Hematopoietic multipotent progenitor cell treated with erythropoietin and hydrocortisone succinate and interleukin-3 and kit ligand, for 17 days (in vitro differentiated cells): ENCODE measurements at places on chromosomes 5 and 9.

DNA sequence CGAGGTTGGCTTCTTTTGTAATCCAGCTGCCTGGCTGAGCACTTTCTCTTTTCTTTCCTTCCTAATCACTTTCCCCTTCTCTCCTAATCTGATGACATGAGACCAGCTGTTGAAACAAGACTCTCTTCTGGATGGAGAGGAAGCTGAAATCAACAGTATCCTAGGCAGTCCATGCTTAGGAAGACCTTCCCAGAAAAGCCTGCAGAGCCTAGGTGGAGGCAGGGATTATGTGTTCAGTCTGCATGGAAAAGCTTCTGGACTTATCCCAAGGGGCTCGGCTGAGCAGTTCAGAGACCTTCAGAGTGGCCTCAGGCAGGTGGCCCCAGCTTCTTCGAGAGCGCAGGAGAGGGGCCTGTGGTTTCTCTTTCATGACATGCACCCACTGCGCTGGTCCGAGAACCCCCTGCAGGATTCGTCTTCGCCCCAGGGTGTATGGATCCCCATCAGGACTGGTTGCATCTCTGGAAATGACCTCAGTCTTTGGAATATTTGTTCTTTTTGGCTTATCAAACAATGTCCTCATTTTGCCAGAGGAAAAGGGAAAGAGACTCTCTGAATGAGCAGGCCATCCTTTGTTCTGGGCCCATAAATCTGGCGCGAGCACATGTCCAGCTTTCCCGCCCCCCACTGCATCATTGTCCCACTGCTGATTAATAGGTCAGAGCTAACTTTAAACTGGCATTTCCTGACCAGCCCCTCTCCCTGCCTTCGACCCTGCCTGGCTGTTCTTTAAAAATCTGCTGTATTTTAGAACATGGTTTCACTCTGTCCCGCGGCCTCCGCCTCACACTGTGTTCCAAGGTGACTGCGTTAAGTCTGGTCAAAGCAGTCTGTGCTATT, 177.9 kb upstream of the KLF4 start:
- no peak for DNase-seq

- no peak for DNase-seq
Observed at GRCh38 chr5:41510176-41510831, at the start of gene PLCXD3. PLCXD3 (minus strand) TSS chr5:41510601; CDS start chr5:41510526, 75 bp downstream.

DNA sequence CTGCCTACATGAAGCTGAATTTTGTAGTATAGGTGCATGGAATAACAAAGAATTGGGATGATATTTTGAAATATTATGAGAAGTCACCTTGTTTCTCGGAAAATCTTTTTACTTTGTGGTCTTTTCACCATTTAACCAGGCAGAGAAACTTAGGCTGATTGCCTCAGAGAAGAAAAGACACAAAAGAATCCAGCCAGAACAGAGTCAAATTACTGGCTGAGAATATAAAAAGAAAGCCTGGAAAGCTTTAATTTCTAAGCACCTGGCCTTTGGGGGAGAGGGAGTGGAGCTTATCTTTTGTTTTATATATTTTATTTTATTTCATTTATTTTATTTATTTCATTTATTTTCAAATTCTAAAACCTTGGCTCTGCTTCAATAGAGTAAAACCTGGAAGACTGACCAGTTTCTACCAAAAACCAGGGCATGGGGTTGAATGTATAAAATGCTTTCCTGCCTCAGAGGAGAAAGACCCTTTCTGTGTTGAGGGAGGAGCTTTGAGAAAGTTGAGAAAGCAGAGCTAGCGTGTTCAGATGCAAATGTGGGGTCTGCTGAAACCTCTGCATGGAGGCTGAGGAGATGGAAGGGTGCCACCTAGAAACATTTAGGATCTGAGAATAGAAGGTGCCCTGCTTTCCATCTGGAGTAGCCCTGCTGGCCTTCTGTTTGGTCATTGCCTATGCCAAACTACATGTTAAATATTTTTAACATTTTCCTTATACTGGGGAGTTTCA, 81.6 kb downstream of the NREP start:
- no peak for DNase-seq

DNA sequence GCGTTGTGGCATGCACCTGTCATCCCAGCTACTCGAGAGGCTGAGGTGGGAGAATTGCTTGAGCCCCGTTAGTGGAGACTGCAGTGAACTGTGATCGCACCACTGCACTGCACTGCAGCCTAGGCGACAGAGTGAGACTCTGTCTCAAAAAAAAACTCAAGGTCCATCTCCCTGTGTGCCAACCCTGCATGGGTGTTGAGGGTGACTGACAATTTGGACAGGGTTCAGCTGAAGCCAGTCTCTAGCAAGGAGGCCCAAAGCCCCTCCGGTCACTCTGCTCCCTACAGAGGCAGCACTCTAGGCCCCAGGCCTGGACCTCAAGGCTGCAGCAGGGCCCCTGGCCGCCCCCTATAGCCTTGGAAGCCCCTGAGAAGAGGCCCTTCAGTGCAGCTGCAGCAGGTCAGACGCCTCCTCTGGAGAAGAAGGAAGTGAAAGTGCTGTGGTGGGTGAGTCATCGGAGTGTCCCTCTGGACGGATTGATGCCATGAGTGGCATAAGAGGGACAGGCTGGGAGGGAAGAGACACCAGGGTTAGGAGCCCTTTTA, 39.2 kb upstream of the NEK6 start:
- no peak for DNase-seq

DNA sequence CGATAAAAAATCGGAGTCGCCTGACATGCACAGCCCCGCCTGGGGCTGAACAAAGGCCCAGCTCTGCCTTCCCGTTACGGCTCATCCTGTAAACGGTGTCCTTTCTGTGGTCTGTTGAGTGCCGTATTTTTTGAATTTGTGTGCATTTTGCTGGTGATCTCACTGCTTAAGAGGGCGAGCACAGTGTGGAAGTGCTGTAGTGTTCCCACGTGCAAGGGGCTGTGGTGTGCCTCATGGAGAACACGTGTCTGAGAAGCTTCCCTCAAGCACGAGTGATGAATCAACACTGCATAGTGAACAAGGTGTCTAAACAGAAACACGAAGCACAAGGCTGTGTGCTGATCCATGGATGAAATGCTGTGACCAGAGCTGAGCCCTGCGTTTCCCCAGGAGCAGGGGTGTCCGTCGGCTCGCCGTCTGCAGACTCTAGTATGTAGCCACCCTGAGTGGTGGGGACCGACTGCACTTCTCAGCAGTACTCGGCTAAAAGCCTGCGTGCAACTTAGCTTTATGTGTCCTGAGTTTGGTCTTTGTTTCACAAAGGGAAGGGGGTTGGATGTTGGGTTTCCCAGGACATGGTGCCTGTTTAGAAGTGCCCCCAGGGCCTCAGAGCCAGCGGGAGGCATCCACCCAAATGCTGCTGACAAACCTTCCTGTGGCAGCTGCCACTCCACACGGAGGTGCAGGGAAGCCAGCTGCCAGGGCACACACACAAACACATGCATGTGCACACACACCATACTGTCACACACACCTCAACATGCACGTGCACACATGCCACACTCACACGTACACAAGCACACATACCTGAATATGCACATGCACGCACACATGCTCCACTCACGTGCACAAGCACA, 77.2 kb upstream of the IRX4 start:
- DNase-seq = no peak

GRCh38 chr5:179345183-179345432, 153 bp downstream of the ADAMTS2 start:
- DNase-seq = no peak
